GM03348 (cell line): ENCODE measurements at places on chromosomes 2 and 18.

DNA sequence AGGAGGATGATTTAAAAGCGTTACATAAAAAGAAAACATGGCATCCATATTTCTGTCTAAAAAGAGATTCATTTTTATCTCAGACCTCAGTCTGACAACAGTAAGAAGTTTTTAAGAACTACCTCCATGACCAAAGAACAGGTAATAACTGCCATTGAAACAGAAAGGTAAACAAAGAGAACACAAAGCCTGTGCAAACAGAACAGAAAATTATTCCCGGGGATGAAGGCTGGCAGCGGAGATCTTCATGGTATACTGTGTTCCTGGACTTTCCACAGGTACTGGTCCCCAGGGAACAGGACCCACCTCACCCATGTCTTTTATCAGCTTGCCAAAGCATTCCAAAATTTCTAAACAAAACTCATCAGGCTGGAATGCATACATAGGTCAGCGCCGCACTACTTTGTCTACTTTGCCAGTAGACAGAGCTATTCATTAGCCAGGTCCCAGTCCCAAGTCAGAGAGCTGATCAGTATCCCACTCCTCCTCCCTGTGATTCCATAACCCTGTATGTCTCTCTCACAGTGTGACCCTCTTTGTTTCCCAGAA lies 277.3 kb downstream of the MBD2 start:
- no peak for DNase-seq

- DNase-seq, result no peak
These were observed 179.5 kb downstream of the EIPR1 start for GRCh38 chr2:3198119-3198518.

GRCh38 chr2:190863946-190864345 lies 16.7 kb upstream of the GLS start:
- no peak for DNase-seq

GRCh38 chr2:42133771-42134195 lies 35.4 kb upstream of the EML4 start:
- no peak for DNase-seq

GRCh38 chr2:39508198-39508597 lies 71.1 kb upstream of the MAP4K3 start:
- DNase-seq, result peak; percentile 43

GRCh38 chr2:195051401-195051800 lies 605.6 kb upstream of the SLC39A10 start:
- DNase-seq, result no peak

DNA sequence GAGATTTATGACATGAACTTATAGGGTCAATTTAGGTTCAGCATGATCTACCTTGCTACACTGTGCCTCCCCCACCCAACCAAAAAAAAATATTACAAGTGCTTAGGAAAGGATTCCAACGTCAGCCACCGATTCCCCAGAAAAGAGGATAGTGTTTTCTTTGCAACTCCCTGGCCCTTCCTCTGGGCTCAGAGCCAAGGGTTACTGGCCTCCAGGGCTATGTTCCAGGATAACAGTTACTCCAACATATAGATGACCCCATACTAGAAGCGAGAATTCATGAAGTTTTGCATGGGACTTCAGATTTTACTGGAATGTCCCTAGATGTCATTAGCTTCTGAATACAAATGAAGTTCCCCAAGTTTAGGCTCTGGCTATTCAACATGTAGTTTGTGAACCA lies 172.1 kb downstream of the UPP2 start:
- DNase-seq, result no peak

DNA sequence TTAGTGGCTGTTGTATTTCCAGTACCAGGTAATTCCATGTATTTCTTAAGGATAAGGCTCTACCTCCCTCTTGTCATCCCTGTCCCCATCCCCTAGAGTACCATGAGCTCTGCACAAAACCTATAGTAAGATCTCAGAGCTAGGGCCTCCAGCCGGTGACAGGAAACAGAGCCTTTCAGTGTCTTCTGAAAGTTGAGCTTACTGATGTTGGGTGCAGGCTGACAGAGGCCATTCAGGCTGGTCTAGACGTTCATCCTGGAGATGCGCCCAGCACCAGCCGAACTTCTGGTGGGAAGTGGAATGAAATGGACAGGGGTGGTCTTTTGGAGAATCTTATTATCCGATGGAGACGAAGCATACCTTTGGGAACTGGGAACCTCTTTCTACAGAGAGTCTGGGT lies 16.7 kb upstream of the LYPD6B start:
- no peak for DNase-seq

DNA sequence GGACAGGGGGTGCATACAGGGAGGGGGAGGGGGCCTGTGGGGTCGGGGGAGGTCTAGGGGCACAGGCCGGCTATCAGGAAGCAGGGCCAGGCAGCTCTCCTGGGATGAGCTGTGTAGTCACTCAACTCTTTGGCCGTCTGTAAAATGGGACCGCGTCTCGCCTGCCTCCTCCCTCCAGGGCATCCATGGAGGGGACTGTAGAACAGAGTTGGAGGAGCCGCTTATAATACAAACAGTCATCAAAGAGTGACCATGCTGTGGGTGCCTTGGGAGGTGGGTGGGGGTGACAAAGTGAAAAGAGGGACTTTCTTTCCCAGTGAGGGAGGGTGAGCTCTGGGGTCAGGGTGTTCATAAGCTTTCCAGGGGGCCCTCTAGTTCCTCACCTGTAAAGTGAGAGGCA lies 169.6 kb upstream of the HAAO start:
- no peak for DNase-seq

DNA sequence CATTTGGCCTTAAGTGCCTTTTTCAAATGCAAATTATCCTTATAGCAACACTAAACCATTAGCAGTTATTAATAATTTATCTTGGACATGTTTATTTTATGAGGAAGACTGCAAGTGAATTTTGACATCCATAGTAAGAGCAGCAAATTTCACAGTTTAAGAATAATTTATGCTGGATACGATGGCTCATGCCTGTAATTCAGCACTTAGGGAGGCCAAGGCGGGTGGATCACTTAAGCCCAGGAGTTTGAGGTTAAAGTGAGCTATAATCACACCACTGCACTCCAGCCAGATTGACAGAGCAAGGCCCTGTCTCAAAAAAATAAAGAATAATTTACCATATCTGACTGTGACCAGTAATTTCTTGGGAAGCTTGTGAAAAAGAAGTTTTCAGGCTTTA lies 286.2 kb downstream of the TMX3 start:
- DNase-seq, result no peak

DNA sequence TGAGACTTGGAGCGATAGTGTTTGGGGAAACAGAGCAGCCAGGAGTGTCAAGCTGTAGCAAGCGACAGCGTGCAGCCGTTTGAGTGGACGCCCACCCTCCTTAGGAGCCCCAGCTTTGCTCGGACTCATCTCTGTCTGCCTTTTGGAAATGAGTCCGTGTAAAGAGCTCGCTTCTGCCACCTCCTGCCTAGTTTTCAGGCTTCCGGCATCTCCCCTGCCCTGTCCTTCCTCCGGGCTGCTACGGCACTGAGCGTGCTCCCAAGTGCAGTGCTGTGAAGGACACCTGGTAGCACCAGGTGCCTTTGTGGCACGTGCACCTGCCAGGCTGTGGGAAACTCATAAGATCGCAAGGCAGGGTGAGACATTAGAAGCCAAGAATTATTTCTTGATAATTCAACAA lies 117.1 kb downstream of the RNF144A start:
- DNase-seq, result no peak

- peak; percentile 77 for DNase-seq
These were observed 92.3 kb downstream of the BIN1 start for GRCh38 chr2:127014630-127015029.
